Activated CD4-positive, alpha-beta memory T cell treated with anti-CD3 and anti-CD28 coated beads for 36 hours (primary cell): ENCODE measurements at places on chromosomes 5 and 9.

DNA sequence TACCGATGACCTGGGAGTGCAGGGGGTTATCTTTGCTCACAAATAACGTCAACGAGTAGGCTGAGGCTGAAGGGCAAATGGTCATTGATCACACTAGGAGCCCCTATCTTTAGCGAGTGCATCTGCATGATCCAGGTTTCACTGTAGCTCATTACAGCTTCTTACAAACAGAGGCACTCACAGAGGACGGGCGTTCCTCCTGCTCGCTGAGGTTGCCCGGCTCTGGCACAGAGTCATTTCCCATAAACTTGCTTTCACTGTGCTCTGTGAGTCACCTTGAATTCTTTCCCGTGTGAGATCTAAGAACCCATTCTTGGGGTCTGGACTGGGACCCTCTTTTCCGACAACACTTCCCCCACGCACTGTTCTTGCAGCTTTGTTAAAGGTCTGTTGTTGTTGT, 1.9 kb upstream of the PAEP start:
- no peak for DNase-seq

GRCh38 chr5:6393596-6394194, 15.3 kb upstream of the MED10 start:
- no peak for DNase-seq

GRCh38 chr9:2228132-2228531, 213.0 kb downstream of the SMARCA2 start:
- DNase-seq = peak; percentile 38

DNA sequence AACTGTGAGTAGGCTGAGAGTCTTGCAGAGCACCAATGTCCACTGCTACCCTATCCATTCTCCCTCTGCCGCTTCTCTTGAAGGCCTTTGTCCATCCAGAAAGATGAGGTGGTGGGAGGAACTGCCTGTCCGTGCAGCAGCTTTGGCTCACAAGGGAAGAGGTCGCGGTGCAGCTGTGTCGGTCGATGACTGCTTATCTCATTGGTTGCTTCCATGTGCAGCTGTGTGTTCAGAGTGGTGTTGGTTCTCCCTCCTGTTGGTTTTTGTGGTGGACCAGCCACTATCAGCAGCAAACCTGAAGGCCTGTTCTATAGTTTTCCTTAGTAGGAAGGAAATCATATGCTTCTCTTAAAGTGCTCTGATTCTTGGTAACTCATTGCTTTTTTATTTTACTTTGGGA, 40.7 kb downstream of the SPTAN1 start:
- no peak for DNase-seq

- DNase-seq = no peak
These were observed 19.3 kb upstream of the PPP2CA start for GRCh38 chr5:134245101-134245604.

- DNase-seq = no peak
These were observed 43.3 kb upstream of the ALDOB start for GRCh38 chr9:101478906-101479305.

- no peak for DNase-seq
These were observed 38.5 kb upstream of the GZMA start for GRCh38 chr5:55063899-55064298.

DNA sequence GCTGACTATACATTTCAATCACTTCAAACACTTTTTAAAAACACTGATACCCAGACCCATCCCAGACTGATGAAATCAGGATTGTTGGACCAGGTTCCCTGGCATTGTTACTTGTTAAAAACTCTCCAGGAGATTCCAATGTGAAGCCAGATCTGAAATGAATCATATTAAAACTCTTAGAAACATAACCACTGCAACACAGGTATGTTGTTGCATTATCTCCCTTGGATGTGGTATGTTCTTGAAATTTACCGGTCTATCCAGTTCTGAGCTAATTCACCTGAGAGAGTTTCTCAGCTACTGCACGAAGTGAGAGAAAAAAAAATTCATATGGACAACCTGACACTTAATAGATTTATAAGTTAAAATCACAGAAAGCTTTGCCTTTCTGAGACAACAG, 21.8 kb downstream of the MEF2C start:
- no peak for DNase-seq

DNA sequence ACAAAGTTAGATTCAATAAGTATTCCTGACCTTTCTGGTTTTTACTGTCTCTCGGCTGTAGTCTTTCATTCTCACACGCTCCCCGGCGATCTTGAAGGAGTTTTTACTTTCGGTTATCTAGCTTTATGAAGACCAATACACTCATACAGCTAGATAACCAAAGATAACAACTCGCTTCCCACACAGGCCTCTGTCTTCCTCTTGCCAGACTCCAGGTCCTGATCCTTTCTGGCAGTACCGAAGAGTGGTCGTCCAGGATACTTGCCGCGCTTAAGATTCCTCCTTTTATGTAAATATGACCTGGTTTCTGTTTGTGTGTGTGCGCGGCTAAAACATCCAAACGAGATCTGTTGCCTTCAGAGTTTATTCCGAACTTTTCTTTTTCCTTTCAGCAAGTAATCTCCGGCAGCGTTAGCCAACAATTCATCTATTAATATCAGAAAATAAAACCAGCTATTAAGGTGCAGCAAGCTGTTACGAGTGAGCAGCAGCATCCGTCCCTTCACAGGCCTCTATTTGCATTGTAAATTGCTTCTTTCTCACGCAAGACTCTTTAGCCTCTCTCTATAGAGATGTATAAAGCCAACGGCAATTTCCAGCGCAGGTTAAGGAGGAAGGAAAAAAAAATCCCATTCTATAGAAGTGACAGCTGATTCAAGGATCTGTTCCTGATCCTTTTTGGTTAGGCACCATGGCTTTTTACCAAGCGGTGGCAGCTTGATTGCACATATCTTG, 216.1 kb downstream of the MEF2C start:
- no peak for DNase-seq

- no peak for DNase-seq
These were observed 157.2 kb downstream of the AP3B1 start for GRCh38 chr5:78137290-78137689.

GRCh38 chr9:121138973-121139372, 62.7 kb downstream of the RAB14 start:
- no peak for DNase-seq

DNA sequence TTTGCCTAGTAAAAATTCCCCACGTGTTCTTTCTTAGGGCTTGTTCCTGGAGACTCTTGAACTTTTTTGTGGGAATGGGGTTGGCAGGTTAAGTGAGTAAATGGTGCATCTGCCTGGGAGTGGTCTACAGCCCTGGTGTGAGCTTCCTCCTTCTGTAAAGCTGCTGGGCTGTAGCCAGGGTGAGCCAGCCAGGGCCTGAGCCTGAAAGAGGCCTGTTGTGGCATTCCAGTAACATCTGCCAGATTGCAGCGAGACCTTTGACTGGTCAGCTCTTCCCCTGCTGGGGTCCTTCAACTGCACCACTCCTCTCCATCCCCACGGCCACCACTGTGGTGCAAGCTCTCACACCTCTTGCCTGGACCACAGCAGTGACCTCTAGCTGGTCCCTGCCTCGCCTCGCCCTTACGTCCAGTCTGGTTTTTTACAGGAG, 47.5 kb downstream of the SLC22A5 start:
- DNase-seq = no peak

- no peak for DNase-seq
These were observed 1716.1 kb upstream of the C9orf72 start for GRCh38 chr9:29289365-29289764.

GRCh38 chr9:125258160-125258785, 3.4 kb upstream of the GAPVD1 start:
- DNase-seq = no peak

GRCh38 chr5:78547183-78547582, 101.4 kb downstream of the LHFPL2 start:
- DNase-seq = no peak

GRCh38 chr5:32512926-32513325, 68.4 kb upstream of the ZFR start:
- DNase-seq = no peak

- no peak for DNase-seq
These were observed 142.7 kb downstream of the ZSWIM6 start for GRCh38 chr5:61474746-61475145.

GRCh38 chr5:57036761-57037160, 84.8 kb upstream of the MIER3 start:
- no peak for DNase-seq

GRCh38 chr9:26412446-26412845, 480.2 kb downstream of the CAAP1 start:
- DNase-seq = no peak

- no peak for DNase-seq
These were observed 5.5 kb upstream of the LTC4S start for GRCh38 chr5:179788193-179788854.

DNA sequence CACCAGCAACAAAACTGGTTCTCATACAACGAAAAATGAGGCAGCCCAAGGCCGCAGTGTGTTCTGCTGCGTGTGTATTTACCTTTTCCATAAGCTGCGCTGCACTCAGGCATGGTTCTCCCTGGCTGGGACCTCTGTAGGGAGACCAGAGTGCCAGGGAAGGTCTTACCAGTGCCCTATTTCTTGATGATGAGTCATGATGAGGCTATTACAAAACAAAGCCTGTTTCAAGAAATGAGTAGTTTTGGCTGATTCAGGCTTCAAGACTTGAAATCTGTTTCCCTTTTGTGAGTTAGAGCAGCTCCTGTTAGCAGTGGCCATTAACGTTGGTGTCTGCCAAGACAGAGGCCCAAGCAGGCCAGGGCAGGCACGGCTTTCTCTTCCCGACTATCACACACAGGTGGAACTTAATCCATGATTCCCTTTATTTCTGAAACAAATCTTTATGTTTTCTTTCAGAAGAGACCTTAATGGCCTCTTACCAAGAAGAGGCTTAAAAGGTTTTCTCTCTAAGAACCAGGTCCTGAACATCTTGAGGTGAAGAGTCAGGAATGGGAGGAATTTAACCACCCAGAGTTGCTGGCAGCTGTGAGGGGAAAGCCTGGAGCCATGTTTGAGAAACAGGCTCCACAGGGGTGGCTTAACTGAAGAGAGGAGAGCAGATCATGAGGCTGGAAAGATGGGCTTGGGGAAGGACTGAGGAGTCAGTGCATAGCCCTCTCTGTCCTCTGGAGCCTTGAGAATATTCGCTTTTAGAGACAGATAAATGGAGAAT, 41.4 kb upstream of the TIFAB start:
- DNase-seq = no peak

DNA sequence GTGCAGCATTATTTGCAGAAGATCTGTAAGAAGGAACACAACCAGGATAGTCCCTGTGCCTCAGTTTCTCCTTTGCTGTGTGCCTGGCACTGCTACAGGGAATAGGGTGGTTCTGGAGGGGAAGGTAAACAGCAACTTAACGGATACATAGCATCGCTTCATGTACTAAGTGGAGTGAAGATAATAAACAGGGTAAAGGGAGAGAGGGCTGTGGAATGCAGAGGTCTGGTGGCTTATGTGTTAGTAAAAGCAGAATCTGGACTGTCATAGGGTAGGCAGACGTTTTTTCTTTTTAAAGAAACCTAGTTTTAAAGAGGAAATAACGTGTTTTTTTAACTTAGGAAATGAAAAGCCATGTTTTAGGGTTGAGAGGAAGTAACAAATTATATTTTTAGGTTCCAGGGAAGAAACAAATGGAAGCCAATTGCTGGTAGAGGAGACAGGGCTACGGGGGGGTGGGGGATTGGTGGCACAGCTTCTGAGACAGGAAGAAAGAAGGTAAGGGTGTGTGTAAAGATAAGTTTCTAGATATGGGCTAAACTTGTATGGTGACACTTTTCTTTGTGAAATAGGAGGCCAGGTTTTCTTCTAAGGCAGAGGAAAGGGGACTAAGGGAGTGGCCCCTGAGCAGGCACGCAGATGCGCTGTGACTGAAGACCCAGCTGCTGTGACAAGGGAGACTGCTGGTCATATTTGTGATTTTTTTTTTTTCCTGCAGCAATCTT, 1.3 kb downstream of the GNG10 start:
- DNase-seq = peak; percentile 19

GRCh38 chr5:55416306-55416705, 108.5 kb downstream of the MTREX start:
- DNase-seq = no peak

DNA sequence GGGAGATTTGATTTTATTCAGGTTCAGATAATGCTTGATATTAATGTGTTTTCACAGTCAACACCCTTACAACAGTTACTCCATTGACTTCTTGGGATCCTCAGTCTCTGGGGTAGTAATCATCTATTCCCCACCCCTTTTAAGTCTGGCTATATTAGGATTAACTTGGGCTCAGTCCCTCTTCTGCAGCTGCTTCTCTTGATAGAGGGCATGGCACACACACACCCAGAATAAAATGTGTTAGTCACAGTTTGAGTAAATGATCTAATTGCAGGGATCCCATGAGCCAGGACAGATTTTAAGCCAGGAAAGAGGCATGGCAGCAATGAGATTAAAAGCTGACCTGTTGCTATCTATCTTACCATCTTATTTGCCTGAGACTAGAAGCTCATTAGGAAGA, 53.7 kb upstream of the VLDLR start:
- no peak for DNase-seq

DNA sequence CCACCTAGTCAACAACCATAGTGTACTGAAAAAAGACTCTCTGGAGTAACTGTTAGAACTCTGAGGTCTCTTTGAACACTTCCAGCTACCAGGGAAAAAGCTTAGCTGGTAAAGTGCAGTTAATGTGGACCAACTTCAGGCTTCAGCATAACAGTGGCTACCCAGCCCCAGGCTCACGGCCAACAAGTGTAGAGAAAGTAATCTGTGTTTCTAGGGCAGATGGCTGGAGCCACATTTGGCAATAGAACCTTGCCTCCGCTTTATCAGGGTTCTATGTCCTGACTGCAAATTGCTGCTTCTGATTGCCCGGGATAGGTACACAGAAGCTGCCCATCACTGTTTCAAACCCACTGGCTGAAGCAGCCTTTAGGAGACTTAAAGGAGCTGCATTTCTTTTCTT, 76.0 kb upstream of the SIMC1 start:
- no peak for DNase-seq

DNA sequence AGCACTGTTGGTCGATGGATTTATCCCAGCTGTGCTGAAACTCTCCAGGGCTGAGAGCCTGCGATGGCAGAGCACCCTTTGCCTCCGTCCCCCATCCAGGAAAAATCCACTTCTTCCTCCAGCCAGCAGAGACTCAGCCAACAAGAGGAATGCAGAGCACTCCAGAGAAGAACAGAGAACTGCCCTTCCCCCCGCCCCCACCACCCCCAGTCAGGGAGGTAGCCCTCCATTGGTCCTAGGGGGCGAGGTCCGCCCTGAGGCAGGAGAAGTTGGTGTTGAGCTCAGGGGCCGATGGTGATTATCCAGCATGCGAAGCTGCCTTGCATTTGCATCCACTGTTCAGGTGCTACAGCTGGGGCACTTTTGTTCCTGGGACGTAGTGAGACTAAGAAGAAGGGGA, 9.0 kb downstream of the TLX3 start:
- no peak for DNase-seq

GRCh38 chr5:6755519-6755918, 42.3 kb downstream of the TENT4A start:
- no peak for DNase-seq
